ENCODE measurements at places on chromosomes 7 and 10.

DNA sequence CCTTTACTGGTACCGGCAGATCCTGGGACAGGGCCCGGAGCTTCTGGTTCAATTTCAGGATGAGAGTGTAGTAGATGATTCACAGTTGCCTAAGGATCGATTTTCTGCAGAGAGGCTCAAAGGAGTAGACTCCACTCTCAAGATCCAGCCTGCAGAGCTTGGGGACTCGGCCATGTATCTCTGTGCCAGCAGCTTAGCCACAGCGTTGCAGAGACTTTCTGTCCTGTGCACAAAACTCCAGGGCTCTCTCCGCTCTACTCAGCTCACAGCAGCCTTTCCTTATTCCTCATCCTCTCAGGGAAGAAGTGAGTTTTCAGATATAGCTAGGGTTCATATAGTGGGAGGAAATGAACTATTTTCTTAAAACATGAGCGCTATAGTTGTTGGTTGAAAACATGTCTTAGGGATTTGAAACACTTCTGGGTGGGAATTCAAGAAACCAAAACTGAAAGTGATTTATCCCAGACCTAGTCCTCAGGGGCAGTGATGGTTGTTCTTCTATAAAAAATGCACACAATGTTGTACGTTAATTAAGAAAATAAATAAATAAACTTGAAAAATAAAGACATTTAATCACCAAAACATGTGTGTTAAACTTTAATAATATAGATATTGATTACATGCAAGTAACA, 150.2 kb upstream of the PRSS58 start:
- DNase-seq, result no peak

DNA sequence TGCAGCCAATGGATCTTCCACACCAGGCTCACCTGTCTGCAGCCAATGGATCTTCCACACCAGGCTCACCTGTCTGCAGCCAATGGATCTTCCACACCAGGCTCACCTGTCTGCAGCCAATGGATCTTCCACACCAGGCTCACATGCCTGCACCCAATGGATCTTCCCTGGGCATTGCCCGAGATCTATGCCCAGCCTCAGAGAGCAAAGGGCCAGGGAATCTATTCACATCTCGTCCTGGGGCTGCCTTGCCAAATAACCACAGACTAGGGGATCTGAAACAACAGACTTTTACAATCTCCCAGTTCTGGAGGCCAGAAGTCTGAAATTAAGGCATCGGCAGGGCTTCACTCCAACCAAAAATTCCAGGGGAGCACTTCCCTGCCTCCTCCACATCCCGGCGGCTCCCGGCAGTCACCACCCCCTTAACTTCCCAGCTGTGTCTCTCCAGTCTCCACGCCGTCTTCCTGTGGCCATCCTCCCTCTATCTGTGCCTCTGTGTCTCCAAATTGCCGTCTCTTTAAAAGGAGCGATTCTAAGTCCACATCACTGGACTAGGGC, 92.4 kb upstream of the PPP2R2D start:
- no peak for DNase-seq

DNA sequence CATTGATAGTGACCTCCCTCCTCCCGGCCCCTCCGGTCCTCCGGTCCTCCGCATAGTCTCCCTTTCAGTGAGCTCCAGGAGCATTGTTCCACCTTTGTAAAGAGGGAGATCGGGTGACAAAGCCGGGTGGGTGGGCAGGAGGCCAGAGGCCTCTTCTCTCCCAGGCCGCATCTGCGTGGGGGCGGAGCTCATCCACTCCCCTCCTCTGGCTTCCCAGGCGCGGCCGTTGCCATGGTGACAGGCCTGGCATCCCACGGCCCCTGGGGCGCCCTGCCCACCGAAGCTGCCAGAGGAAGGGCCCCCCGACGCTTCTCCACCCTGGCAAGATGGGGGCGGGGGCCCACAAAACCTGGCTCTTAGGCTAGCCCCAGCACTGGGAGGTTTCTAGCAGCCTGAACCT, 4.4 kb upstream of the FZD9 start:
- DNase-seq, result no peak

- DNase-seq, result no peak
These were observed 59.2 kb downstream of the DENND2A start for GRCh38 chr7:140581411-140581810.

GRCh38 chr10:68385740-68386139, 21.3 kb downstream of the RUFY2 start:
- no peak for DNase-seq

GRCh38 chr7:55508221-55509011, 63.9 kb downstream of the VOPP1 start:
- no peak for DNase-seq

DNA sequence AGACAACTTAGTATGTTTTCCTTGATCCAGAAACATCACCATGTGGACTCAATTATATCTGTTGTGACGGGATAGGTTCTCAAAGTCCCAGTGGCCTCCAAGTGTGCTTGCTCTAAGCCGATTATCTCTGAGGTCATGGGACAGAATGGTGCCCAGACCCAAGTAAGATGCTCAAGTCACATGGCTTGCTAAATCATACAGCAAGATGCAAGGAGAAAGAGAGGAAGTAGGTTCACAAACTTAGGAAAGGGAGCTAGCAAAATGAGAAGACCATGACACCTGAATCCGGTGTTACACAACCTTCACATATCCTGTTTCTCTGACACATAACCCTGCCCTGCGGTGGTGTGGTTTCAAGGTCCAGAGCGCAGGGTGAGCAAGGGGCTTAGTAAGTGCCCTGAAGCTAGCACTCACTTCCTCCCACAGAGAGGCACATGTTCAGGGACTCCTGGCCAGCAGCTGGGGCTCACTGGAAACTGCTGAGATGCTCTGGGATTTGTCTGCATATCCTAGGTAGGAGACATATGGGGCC, 590.9 kb upstream of the ANKRD30A start:
- no peak for DNase-seq
